Lung (tissue), 17 donors: ENCODE measurements at places on chromosomes 4 and X. TPM values are rescaled to one million over a fixed set of nuclear protein-coding genes. Genes with fewer than 3 reads are reported as not detected.

The UGT8 gene
- total RNA-seq, result 2.5 TPM

The GRIA2 gene
- total RNA-seq, result 5.6 TPM

The MAML3 gene
- 12.8 TPM for total RNA-seq

The HTN3 gene
- total RNA-seq, result not detected

The P2RY8 gene
- total RNA-seq, result 8.3 TPM

GRCh38 chr4:40579983-40580382 lies 49.7 kb downstream of the RBM47 start:
- peaks cover 7% of the 10 kb centered on the region for H3K4me1 ChIP-seq
- H3K4me3 ChIP-seq, result no peak overlapping the region
- no peaks in the 10 kb centered on the region for H3K36me3 ChIP-seq
- H3K27me3 ChIP-seq, result no peaks in the 10 kb centered on the region
- DNase-seq, result no peak

DNA sequence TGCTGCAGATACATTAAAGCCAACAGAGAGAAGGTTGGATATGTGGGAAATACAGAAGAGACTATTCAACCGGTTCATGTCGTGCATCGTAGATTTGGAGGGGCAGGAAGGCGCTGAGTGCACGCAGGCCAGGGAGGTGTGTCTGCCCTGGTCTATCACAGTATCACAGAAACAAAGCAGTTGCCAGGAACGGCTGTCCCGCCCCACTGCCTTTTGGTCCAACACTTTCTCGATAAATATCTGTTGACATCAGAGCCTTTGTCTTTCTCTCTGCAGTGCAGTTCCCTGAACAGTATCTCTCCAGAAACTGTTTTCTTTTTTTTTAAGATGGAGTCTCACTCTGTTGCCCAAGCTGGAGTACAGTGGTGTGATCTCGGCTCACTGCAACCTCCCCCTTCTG lies 151.1 kb upstream of the BCOR start:
- H3K27ac ChIP-seq, result no peak overlapping the region
- no peaks in the 10 kb centered on the region for H3K27me3 ChIP-seq
- H3K36me3 ChIP-seq, result no peaks in the 10 kb centered on the region
- no peak overlapping the region for H3K4me3 ChIP-seq

- H3K4me1 ChIP-seq, result peaks cover 5% of the 10 kb centered on the region
- H3K36me3 ChIP-seq, result no peaks in the 10 kb centered on the region
- peak; percentile 43 for DNase-seq
Observed at GRCh38 chr4:39706334-39706733, 8.4 kb downstream of the UBE2K start.

GRCh38 chrX:104641176-104641575 lies 75.2 kb downstream of the IL1RAPL2 start:
- no peak overlapping the region for H3K4me3 ChIP-seq
- H3K27ac ChIP-seq, result no peak overlapping the region
- no peaks in the 10 kb centered on the region for H3K36me3 ChIP-seq
- H3K4me1 ChIP-seq, result no peaks in the 10 kb centered on the region
- DNase-seq, result no peak
- H3K27me3 ChIP-seq, result peaks cover 3% of the 10 kb centered on the region

GRCh38 chrX:119374736-119375135 lies 24.4 kb upstream of the SLC25A43 start:
- no peak overlapping the region for H3K4me3 ChIP-seq
- no peak overlapping the region for H3K27ac ChIP-seq
- no peak for DNase-seq
- H3K27me3 ChIP-seq, result no peaks in the 10 kb centered on the region
- H3K4me1 ChIP-seq, result no peaks in the 10 kb centered on the region
- no peaks in the 10 kb centered on the region for H3K36me3 ChIP-seq

DNA sequence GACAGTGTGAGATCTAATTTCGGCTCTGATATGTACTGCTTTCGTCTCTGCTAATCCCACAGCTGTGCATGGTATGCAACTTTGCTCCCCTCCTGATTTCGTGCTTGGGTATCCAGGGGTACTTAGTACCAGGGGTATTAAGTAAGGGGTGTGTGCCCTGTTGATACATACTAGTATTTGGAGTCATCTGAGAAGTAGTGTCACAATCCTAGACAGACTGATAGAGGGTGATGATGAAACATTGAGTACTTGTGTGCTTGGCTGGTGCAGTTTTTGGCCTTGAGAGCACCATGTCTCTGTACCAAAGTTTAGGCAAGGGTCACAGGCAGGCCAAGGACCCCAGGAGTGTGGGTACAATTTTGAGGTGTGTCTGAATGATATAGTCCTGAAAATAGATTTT lies 10.9 kb downstream of the GPAT3 start:
- DNase-seq, result no peak
- no peaks in the 10 kb centered on the region for H3K4me1 ChIP-seq
- no peaks in the 10 kb centered on the region for H3K36me3 ChIP-seq
- H3K4me3 ChIP-seq, result no peak overlapping the region
- H3K27ac ChIP-seq, result peak overlapping the region; percentile 41
- H3K27me3 ChIP-seq, result no peaks in the 10 kb centered on the region

- H3K36me3 ChIP-seq, result peaks cover 26% of the 10 kb centered on the region
- H3K4me3 ChIP-seq, result no peak overlapping the region
- peaks cover 5% of the 10 kb centered on the region for H3K4me1 ChIP-seq
- DNase-seq, result no peak
- no peak overlapping the region for H3K27ac ChIP-seq
Observed at GRCh38 chr4:108622022-108622421, 1.6 kb downstream of the RPL34 start.

DNA sequence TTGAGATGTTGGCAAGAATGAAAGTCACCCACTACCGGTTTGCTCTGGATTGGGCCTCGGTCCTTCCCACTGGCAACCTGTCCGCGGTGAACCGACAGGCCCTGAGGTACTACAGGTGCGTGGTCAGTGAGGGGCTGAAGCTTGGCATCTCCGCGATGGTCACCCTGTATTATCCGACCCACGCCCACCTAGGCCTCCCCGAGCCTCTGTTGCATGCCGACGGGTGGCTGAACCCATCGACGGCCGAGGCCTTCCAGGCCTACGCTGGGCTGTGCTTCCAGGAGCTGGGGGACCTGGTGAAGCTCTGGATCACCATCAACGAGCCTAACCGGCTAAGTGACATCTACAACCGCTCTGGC lies 12.3 kb downstream of the RPL9 start:
- peaks cover 5% of the 10 kb centered on the region for H3K4me1 ChIP-seq
- DNase-seq, result no peak
- peak overlapping the region; percentile 29 for H3K27ac ChIP-seq
- H3K27me3 ChIP-seq, result no peaks in the 10 kb centered on the region
- no peak overlapping the region for H3K4me3 ChIP-seq
- H3K36me3 ChIP-seq, result peaks cover 3% of the 10 kb centered on the region

DNA sequence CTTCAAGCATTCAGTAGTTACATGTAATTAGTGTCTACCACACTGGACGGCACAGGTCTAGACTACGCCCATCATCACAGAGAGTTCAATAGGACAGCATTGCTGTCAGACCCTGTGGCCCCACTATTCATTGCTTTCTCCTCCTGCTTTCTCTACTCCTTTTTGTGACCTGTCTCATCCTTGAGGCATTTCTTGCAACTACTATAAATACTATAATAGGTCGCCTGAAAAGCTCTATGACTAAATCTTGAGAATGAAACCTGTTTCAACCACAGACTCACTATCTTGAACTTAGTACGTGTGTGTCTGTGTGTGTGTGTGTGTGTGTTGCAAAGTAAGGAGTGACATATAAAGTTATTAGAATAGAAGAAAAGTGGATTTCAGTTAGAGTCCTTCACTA lies 252.9 kb upstream of the KLF3 start:
- H3K27me3 ChIP-seq, result no peaks in the 10 kb centered on the region
- peaks cover 11% of the 10 kb centered on the region for H3K4me1 ChIP-seq
- no peak overlapping the region for H3K27ac ChIP-seq
- no peak overlapping the region for H3K4me3 ChIP-seq

- H3K27ac ChIP-seq, result no peak overlapping the region
- H3K4me1 ChIP-seq, result peaks cover 8% of the 10 kb centered on the region
- no peak overlapping the region for H3K4me3 ChIP-seq
Observed at GRCh38 chrX:69120476-69120875, 44.8 kb downstream of the PJA1 start.

DNA sequence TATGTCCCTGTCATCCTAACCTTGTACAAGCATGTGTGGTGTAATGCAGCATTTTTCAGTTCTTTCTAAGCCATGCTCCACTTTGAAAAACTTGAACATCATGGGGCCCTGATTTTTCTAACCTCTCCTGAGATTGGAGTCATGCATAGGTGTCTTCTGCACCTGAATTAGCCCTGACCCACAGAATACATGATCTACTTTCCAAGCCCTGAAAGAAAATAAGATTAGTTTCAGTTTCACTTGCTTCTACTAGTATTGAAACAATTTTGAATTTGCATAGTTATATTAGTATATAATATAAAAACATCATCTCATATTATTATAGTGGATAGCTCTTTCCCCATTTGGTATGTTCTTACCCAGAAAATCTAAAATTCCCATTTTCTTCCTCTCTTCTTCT lies 178.2 kb downstream of the HS3ST1 start:
- no peaks in the 10 kb centered on the region for H3K4me1 ChIP-seq
- no peak for DNase-seq
- H3K4me3 ChIP-seq, result no peak overlapping the region

GRCh38 chrX:150049647-150050046 lies 111.4 kb upstream of the EOLA2 start:
- H3K27me3 ChIP-seq, result no peaks in the 10 kb centered on the region
- H3K36me3 ChIP-seq, result no peaks in the 10 kb centered on the region
- H3K4me1 ChIP-seq, result peaks cover 9% of the 10 kb centered on the region
- DNase-seq, result peak; percentile 86
- no peak overlapping the region for H3K4me3 ChIP-seq

DNA sequence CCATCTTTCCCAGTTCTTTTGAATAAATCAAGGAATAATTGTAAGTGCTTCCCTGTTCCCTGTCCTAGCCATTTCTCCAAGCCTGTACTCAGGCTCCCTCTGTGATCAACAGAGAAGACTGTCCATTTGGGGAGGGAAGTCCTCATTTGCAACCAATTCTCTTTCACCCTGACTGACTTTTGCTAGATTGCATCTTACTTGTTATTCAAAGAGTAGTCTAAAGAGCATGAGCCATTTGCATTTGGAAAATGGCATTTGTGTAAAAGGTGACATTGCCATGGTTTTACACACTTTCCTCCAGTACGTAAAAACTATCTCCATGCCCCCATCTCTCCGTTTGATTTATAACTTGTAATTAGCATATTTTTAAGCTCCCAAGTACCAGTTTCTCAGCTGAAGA lies 110.6 kb downstream of the MBNL3 start:
- H3K27ac ChIP-seq, result no peak overlapping the region
- H3K4me1 ChIP-seq, result no peaks in the 10 kb centered on the region
- DNase-seq, result no peak
- H3K36me3 ChIP-seq, result peaks cover 2% of the 10 kb centered on the region
